ENCODE measurements at places on chromosomes 7 and 10.

GRCh38 chr10:129643266-129643665 lies 176.2 kb downstream of the MGMT start:
- peak; percentile 77 for DNase-seq

GRCh38 chr10:33455029-33455428 lies 120.6 kb upstream of the NRP1 start:
- DNase-seq = no peak

DNA sequence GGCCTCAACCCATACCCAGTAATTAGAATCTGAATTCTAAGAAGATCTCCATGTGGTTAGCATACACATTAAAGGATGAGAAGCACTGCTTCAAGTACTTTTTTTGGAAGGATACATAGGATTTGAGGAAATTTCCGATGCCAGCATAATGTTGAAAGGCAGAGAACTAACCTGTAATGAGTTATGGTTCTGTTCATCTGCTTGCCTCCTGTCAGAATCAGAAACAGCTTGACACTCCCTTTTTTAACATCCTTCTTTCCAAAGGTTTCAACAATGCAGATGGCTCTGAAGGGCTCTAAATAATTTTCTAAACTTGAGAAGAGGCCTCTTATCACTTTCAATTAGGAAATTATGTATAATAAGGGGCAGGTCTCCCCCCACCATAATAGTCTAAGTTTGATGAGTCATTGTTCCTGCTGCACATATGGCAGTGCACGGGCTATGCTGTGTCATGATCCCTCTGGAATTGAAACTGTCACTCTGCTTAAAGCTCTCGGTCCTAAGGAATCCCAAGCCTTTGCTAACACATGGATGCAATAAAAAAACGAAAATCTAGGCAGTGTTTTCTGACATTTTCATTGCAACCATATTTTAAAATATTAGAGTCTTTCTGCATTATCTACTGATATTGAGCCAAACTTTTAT lies 291.2 kb upstream of the FZD1 start:
- DNase-seq = peak; percentile 11

- DNase-seq = no peak
These were observed 17.8 kb upstream of the C1GALT1 start for GRCh38 chr7:7164591-7164990.

DNA sequence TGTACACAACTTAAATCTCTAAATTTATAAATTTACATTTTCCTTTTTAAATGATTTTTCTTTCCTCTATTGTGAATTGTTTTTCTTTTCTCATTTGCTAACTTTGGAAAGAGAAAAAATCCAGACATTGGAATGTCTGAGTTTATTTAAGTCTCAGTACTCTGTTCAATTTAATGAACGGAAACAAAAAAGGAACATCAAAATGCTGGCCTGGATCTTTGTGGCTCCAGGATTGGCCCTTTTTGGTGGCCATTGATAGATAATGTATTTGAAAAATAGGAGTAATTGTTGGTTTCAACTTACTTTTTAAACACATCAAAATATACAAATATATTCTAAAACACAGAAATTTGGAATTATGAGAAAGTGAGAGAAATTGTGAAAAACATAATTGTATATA lies 336.0 kb downstream of the SUGCT start:
- no peak for DNase-seq

DNA sequence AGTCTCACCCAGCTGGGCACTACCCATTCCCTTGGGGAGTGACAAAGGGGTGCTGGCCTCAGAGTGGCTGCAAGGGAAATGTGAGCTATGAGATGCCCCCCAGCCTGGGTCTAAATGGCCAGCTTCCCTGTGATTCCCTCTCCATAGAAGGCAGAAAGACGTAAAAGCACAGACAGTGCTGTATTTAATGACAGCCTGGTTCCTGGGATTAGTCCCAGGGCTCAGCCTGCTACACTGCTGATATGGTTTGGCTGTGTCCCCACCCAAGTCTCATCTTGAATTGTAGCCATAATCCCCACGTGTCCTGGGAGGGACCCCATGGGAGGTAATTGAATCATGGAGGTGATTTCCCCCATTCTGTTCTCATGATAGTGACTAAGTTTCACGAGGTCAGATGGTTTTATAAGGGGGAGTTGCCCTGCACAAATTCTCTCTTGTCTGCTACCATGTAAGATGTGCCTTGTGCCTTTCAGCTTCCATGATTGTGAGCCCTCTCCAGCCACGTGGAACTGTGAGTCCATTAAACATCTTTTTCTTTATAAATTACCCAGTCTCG lies 23.9 kb upstream of the CALN1 start:
- DNase-seq = no peak

DNA sequence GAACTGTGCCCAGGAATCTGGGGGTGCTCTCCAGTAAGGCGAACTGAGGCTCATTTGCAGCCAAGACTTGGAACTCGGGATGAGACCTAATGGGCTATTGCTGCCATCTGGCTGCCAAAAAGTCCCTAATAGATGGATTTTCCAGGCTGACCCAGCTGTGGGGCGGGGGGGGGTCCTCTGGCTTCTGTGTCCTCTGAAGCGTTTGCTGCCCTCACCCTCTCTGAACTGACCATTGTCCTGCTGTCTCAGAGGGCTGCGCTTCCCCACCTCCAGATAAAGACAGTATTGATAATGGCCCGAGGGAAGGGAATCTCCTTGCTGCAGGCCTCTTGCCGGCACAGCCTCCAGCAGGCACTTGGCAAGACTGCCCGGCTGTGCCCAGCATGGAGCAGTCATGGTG lies 46.6 kb downstream of the CLEC2L start:
- no peak for DNase-seq

DNA sequence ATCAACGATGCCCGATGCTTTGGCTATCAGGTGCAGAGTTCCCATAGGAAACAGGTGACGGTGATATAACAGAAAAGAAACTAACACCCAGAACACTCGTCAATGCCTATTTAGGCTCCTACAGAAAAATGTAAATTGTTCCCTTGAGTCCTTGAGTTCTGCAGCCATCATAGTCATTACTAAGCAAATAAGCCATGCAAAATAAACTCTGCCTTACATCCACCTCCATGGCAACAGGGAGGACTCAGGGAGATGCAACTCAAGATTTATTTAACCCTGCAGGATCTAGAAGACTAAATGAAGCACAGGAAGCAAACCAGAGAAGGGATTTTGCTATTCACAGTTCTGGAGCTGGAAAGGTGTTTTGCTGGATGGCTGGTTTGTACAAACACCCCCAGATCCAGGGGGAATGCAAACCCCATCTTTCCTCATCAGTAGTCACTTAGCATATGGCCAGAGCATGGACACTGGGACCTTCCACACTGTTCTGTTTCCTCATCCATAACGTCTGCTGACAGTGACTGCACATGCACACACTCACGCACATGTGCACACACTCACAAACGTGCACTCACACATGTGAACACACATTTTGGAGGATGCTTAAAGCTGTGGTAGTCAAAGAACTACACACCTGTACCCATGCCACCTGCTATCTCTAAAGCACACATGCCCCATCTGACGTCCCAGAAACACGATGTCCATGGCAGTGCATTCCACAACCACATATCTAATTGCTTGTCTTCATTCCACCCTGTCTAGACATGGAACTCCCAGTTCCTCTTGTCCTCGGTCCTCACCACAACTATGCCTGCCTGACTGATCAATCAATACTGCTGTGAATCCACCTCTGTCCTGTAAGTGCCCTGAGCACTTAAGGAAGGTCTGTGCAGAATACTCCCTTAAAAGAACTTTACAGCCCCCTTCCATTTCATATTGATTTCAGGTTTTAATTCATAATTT lies 178.2 kb downstream of the COBL start:
- DNase-seq = no peak

DNA sequence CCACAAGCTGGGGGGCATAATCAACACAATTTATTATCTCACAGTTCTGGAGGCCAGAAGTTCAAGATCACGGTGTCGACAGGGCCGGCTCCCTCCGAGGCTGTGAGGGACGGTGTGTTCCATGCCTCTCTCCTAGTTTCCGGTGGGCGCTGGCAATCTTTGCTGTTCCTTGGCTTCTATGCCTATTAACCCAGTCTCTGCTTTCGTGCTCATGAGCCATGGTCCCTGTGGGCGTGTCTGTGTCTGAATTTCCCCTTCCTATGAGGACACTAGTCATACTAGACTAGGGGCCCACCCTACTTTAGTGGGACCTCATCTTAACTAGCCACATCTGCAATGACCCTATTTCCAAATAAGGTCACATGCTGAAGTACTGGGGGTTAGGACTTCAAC lies 29.4 kb downstream of the HIPK2 start:
- no peak for DNase-seq

- DNase-seq = no peak
These were observed 217.8 kb upstream of the SEMA3A start for GRCh38 chr7:84412161-84412969.

GRCh38 chr7:5661942-5662341 lies 119.5 kb downstream of the RNF216 start:
- DNase-seq = no peak

DNA sequence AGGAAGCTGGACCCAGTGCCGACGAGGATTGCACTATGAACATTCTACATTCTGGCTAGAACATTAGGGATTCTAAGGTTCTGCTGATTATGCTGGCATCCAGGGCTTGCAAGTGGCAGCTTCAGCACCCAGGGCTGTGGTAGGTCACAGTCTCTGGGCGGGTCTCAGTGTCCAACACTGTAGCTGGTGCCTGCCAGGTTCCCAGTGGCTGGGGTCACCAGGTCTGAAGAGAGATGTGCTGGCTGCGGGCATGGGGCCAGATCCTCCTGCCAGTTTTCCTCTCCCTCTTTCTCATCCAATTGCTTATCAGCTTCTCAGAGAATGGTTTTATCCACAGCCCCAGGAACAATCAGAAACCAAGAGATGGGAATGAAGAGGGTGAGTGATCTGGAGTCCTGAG lies at the start of gene PTTG1IP2:
Gene PTTG1IP2, plus strand, starts transcription at position 86 of the 400 bp plus-strand sequence. Its CDS starts 148 bp downstream, at position 234.
- no peak for DNase-seq

DNA sequence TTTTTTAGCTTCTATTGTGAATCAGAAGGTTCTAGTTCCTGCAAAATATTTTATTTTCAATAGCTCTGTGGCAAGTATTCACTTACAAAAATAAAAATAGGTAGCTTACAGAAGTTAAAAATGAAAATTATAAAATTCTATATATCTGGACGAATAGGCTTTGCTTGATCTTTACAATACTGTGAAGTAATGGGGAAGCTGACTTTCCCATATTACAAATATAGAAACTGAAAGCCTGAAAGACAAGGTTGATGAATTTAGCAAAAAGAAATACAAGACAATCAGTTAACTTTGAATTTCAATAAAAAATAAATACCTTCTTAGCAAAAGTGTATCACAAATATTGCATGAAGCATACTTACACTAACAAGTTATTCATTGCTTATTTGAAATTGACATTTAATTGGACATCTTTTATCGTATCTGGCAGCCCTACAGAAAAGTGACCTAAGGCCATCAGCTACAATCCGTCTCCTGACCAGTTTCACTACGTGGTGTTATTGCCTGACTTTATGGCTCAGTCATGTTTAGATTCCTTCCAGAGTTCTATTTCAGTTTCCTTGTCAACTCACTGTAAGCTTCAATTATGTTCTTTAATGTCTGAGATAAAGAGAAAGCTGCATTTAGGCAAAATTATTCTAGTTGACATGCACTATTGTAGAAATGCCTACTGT lies 310.5 kb upstream of the HGF start:
- no peak for DNase-seq

DNA sequence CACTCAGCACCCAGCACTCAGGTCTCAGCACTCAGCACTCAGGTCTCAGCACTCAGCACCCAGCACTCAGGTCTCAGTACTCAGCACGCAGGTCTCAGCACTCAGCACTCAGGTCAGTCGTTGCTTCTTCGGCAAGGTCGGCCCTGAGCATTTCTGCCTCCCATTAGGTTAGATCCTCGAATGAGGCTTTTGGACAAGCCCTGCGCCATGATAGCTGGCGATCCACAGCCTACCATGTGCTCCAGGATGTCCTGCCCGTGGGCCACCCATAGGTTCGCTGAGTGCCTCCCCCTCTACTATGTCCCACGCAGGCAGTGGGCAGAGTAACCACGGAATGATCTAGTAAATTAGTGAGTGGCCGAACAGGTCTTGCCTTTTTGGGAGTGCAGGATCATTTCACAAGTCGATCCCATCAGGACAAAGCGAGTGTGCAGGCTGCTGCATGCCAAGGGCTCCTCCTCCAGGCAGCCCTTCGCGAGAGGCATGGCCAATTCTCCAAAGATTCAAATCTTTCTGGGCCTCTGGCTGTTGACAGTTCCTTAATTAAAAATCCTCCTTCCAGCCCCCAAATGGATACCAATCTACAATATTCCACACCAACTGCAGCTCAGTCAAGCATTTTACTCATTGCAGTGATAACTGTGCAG lies 206.3 kb downstream of the ADARB2 start:
- DNase-seq = no peak

- DNase-seq = no peak
These were observed 10.7 kb downstream of the XPNPEP1 start for GRCh38 chr10:109912335-109913281.

- no peak for DNase-seq
These were observed 21.9 kb downstream of the LSMEM1 start for GRCh38 chr7:112502700-112503099.

DNA sequence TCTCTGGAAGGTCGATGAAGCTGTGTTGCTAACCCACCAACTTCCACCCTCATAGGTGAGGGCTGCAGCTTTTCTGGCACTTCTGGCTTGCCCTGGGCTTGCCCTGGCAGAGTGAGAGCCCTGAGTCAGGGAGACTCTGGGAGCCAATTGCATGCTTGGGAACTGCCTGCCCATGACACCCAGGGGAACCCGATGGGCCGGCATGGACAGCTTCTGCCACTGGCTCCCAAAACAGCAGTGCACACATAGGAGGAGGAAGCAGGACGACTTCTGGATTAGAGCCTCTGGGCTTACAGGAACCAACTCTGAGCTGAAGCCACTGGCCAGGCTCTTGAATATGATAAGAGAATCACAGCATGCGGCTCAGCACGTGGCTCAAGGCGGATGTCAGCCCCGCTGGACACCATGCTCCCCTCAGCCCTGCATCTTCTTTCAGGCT lies 135.2 kb upstream of the UNC5B start:
- no peak for DNase-seq

- DNase-seq = no peak
These were observed 2.0 kb upstream of the LRRC4 start for GRCh38 chr7:128033246-128033645.

- DNase-seq = no peak
These were observed 12.0 kb downstream of the DENND10 start for GRCh38 chr10:119115926-119116325.

GRCh38 chr7:127822822-127823508 lies 171.0 kb downstream of the SND1 start:
- DNase-seq = peak; percentile 27

DNA sequence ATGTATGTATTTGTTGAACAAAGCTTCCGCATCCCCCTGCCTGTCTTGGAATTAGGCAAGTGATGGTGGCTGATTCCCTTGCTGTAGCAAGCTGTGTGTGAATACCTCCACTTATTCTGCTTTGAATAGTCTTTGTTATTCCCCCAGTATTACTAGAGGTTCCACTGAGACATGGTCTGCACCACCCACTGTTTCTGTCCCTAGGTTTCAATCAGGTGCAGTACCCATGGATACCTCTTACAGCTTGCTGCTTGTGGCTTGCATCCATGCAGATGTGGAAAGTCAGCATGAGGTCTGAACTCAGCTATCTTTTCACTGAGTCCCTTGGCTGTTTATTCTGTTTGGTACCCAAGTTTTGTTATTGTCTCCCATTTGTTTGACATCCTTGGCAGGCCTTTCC lies 447.4 kb downstream of the GRM8 start:
- no peak for DNase-seq

GRCh38 chr10:5575482-5576153 lies 50.9 kb downstream of the CALML3 start:
- peak; percentile 62 for DNase-seq

- DNase-seq = no peak
These were observed 6.4 kb upstream of the IRF5 start for GRCh38 chr7:128931190-128931798.

GRCh38 chr7:6691103-6691502 lies 15.6 kb downstream of the ZNF12 start:
- no peak for DNase-seq

- no peak for DNase-seq
These were observed 38.8 kb downstream of the TMEM270 start for GRCh38 chr7:73899731-73900142.
